ENCODE measurements at places on chromosomes 1 and 21. TPM values are rescaled to one million over a fixed set of nuclear protein-coding genes. Genes with fewer than 3 reads are reported as not detected.

- no peaks in the 10 kb centered on the region for H3K27me3 ChIP-seq
- H3K27ac ChIP-seq = no peak overlapping the region
- H3K4me1 ChIP-seq = no peaks in the 10 kb centered on the region
- no peak for DNase-seq
- no peaks in the 10 kb centered on the region for H3K36me3 ChIP-seq
- no peak overlapping the region for H3K4me3 ChIP-seq
Observed at GRCh38 chr1:12031039-12031980, 12.0 kb downstream of the MIIP start.

DNA sequence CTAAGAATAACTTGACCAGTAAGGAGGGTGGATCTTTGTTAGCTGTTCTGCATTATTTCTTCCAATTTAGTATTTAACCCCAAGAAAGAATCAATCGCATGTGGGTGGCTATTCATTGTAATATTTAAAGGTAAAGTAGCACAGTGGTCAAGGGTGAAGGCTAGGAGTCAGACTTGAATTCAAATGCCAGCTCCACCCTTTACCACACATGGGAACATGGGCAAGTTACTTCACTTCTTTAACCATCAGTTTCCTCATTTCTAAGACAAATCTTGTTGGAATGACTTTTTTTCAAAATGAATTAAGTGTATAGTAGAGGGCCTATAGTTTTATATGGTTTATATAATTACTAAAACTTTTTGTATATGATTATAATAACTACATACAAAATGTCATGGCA is 71.3 kb upstream of the S1PR1 start:
- no peaks in the 10 kb centered on the region for H3K36me3 ChIP-seq
- H3K4me3 ChIP-seq = no peak overlapping the region
- no peak for DNase-seq
- no peaks in the 10 kb centered on the region for H3K4me1 ChIP-seq

- no peaks in the 10 kb centered on the region for H3K4me1 ChIP-seq
- H3K27ac ChIP-seq = no peak overlapping the region
- DNase-seq = no peak
Observed at GRCh38 chr1:229696385-229696784, 70.3 kb downstream of the URB2 start.

DNA sequence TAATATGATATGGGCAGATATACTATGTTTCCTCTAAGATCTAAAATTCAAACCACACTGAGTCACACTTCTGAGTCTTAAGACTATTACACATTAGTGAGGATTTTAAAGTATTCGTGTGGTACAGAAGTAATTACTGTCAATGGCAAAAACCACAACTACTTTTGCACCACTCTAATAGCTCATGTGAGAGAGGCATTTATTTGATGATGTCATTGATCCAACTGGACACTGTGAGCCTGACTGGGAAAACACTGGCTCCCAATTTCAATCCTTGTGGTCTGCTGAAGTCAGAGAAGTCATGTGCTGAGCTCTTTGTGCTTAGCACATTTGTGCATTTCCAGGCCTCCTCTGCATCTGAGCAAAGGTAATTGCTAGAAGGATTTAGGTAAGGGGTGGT is 377.8 kb downstream of the USH2A start:
- H3K4me3 ChIP-seq = no peak overlapping the region
- H3K27ac ChIP-seq = no peak overlapping the region
- H3K4me1 ChIP-seq = no peaks in the 10 kb centered on the region
- H3K27me3 ChIP-seq = no peaks in the 10 kb centered on the region
- H3K36me3 ChIP-seq = no peaks in the 10 kb centered on the region
- no peak for DNase-seq

MXRA8 gene
- 0.26 TPM for total RNA-seq

- no peak for DNase-seq
- H3K27ac ChIP-seq = no peak overlapping the region
- H3K36me3 ChIP-seq = no peaks in the 10 kb centered on the region
- no peak overlapping the region for H3K4me3 ChIP-seq
Observed at GRCh38 chr1:198397208-198397808, 143.2 kb downstream of the ATP6V1G3 start.

- H3K4me1 ChIP-seq = no peaks in the 10 kb centered on the region
- DNase-seq = no peak
- H3K27ac ChIP-seq = no peak overlapping the region
- no peaks in the 10 kb centered on the region for H3K36me3 ChIP-seq
- no peak overlapping the region for H3K4me3 ChIP-seq
- no peaks in the 10 kb centered on the region for H3K27me3 ChIP-seq
Observed at GRCh38 chr1:176964687-176965086, 199.8 kb downstream of the ASTN1 start.

MCOLN2 gene
- 103 TPM for total RNA-seq

PLCH2 gene
- total RNA-seq = 2.5 TPM

FMO2 gene
- total RNA-seq = not detected

TAL1 gene
- total RNA-seq = not detected

DNA sequence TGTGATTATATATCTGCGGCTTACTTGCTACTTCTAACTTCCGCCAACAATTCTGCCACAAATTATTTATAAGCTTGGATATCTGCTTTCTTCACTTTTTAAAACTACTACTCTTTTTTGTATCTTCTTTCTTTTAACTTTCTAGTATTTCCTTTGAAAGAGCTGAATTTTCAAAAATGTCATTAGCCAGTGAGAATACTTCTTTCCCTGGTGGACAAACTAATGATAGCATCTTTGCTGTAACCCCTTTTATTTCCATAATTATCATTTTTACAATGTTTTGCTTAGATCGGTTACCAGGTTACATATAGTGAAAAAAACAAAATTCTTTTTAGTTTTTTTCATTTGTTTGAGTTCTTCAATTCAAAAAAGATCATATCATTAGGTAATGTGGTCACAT is 355.9 kb upstream of the ADGRL4 start:
- no peak overlapping the region for H3K27ac ChIP-seq
- H3K27me3 ChIP-seq = no peaks in the 10 kb centered on the region
- H3K4me1 ChIP-seq = no peaks in the 10 kb centered on the region
- no peaks in the 10 kb centered on the region for H3K36me3 ChIP-seq

MYOG gene
- total RNA-seq = not detected

GRCh38 chr1:113890816-113891215 is 3.4 kb upstream of the BCL2L15 start:
- peaks cover 18% of the 10 kb centered on the region for H3K4me1 ChIP-seq
- no peak for DNase-seq
- no peak overlapping the region for H3K27ac ChIP-seq
- H3K27me3 ChIP-seq = no peaks in the 10 kb centered on the region

Measured in CD8-positive, alpha-beta memory T cell (primary cell).